ENCODE measurements at places on chromosomes 11 and 22.

DNA sequence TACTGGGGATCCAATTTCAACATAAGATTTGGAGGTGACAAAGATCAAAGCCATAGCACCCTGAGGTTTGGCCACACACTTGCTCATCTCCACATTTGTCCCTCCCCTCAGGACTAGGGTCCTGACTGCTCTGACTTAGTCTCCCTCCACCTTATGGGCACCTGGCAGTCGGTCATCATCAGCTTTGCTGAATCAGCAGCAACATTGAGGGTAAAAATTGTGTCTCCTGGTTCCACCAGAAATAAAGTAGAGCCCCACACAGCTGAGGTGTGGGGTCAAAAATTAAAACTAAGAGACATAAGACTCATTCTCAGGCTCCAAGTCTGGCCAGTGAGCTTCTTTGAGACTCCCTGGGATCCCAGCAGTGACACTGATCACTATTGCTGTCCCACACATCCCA is 56.2 kb downstream of the GGTLC2 start:
- DNase-seq: no peak

- no peak for DNase-seq
Measured at GRCh38 chr11:72209101-72209500, 7.5 kb upstream of the FOLR2 start.

- DNase-seq: no peak
Measured at GRCh38 chr11:129365816-129366215, 9.8 kb upstream of the BARX2 start.

DNA sequence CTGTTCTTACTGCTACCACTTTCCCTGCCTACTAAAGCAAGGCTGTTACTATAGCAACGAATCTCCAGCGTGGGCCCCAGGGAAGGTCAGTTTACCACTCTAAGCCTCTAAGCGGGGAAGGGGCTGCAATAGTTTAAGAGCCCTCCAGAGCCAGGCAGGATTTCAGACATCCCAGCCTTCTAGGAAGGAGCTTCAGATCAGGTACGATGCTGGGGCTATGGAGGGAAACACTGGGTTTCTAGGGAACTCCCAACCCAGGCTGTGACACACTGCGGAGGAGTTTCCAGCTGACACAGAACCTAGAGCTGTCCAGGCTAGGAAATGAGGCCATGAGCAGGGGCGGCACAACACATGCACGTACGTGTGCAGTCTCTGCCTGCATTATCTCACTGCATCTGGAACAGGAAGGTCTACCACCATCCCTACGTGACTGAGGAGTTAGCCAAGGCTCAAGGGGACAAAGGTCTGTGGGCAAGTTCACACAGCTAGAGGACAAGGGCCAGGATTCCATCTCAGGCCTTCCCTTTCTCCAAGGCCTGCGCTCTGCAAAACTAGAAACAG is 20.4 kb downstream of the HPS4 start:
- DNase-seq: no peak

DNA sequence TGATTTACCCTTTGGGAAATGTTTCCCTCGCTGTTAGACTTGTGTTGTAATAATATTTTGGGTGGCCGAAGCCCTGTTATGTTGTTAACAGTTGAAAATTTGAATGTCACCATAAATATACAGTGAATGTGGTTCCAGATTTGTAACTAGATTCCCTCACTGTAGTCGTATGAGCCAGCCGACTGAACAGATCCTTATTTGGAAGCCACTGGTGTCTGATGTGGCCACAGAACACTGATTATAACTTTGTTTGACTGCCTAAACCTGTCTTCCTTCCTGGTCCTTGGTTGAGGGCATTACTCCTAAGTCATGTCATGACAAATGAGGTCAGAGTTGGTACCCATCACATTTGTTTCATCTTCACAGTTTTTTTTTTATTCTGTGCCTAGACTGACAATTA is 45.4 kb downstream of the YAP1 start:
- no peak for DNase-seq

GRCh38 chr11:10484461-10485180 is 29.6 kb downstream of the AMPD3 start:
- no peak for DNase-seq

Measured in GM19239 (cell line).